ENCODE measurements at places on chromosomes 3 and 15. TPM values are rescaled to one million over a fixed set of nuclear protein-coding genes. Genes with fewer than 3 reads are reported as not detected.

TJP1 gene
- 94.2 TPM for total RNA-seq

PRSS50 gene
- not detected for total RNA-seq

LPP gene
- total RNA-seq: 33.2 TPM

OR5H2 gene
- not detected for total RNA-seq

AGBL1 gene
- not detected for total RNA-seq

PLA2G4D gene
- total RNA-seq: not detected

SLCO2A1 gene
- under 0.01 TPM for total RNA-seq

GOLGA8J gene
- total RNA-seq: not detected

SH2D7 gene
- not detected for total RNA-seq

ZCWPW2 gene
- 1.7 TPM for total RNA-seq

TRPM7 gene
- 92.6 TPM for total RNA-seq

FRMD5 gene
- total RNA-seq: 16.3 TPM

FAM107A gene
- 0.54 TPM for total RNA-seq

TATDN2 gene
- total RNA-seq: 20.8 TPM

VGLL3 gene
- 47.4 TPM for total RNA-seq

SLC12A1 gene
- total RNA-seq: under 0.01 TPM

XYLB gene
- 4.9 TPM for total RNA-seq

ESYT3 gene
- 0.27 TPM for total RNA-seq

HAPLN3 gene
- 2.8 TPM for total RNA-seq

KNL1 gene
- total RNA-seq: 1.3 TPM

ST3GAL6 gene
- 2.3 TPM for total RNA-seq

HYAL3 gene
- 3.1 TPM for total RNA-seq

PLA2G4E gene
- not detected for total RNA-seq

RETNLB gene
- total RNA-seq: not detected

INTS14 gene
- 31.7 TPM for total RNA-seq

TNFAIP8L3 gene
- total RNA-seq: 22.4 TPM

SLC6A11 gene
- not detected for total RNA-seq

GASK1A gene
- 0.63 TPM for total RNA-seq

GRM2 gene
- 0.25 TPM for total RNA-seq

CA12 gene
- total RNA-seq: 174 TPM

KIF23 gene
- 48.6 TPM for total RNA-seq

SLC35A5 gene
- total RNA-seq: 81.5 TPM

PARP15 gene
- total RNA-seq: 0.82 TPM

SPINK8 gene
- total RNA-seq: not detected

NMB gene
- total RNA-seq: 4.1 TPM

PLIN1 gene
- total RNA-seq: 0.41 TPM

AHSG gene
- not detected for total RNA-seq

ARHGAP11A gene
- 33.9 TPM for total RNA-seq
